Cardiac septum (tissue), 1 donor: ENCODE measurements at places on chromosomes 5 and 9. TPM values are rescaled to one million over a fixed set of nuclear protein-coding genes. Genes with fewer than 3 reads are reported as not detected.
A peak's percentile ranks its signal among the peaks of the same experiment; 100 is the strongest.

GRCh38 chr5:109876941-109877669 lies 187.4 kb downstream of the MAN2A1 start:
- DNase-seq, result no peak

The PLPP7 gene
- total RNA-seq, result 78.7 TPM

GRCh38 chr9:97571664-97572063 lies 61.5 kb downstream of the TSTD2 start:
- DNase-seq, result no peak

GRCh38 chr5:104186100-104186499 lies 623.5 kb upstream of the NUDT12 start:
- DNase-seq, result peak; percentile 80

GRCh38 chr9:4886698-4887097 lies 94.0 kb downstream of the RCL1 start:
- no peak for DNase-seq

The LPAR1 gene
- total RNA-seq, result 10.6 TPM

The MYMK gene
- total RNA-seq, result not detected

DNA sequence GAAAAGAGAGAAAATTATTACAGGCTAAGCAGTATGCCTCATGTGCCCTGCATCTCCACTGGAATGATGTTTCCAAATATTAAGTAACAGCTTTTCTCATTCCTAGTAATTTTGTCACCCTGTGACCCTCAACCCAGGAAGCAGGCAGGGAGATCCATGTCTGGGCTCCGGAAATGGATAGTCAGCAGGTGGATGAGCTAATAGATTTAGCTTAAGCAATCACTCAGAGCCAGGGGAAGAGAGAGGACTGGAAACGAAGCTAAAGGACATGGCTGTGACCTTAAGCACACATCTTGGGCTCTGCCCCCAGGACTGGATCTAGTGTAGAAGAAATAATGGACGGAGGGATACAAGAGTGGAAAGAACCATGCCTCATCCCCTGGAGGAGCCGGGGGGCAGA lies 89.5 kb downstream of the ARSB start:
- no peak for DNase-seq

The TMEM232 gene
- total RNA-seq, result 1.7 TPM

GRCh38 chr9:121350993-121351561 lies 19.0 kb downstream of the STOM start:
- peak; percentile 82 for DNase-seq

The EMB gene
- 7.8 TPM for total RNA-seq

GRCh38 chr5:57453728-57454127 lies 28.9 kb downstream of the ACTBL2 start:
- DNase-seq, result no peak

- DNase-seq, result no peak
These were observed 242.4 kb upstream of the ATP10B start for GRCh38 chr5:161094411-161094810.

DNA sequence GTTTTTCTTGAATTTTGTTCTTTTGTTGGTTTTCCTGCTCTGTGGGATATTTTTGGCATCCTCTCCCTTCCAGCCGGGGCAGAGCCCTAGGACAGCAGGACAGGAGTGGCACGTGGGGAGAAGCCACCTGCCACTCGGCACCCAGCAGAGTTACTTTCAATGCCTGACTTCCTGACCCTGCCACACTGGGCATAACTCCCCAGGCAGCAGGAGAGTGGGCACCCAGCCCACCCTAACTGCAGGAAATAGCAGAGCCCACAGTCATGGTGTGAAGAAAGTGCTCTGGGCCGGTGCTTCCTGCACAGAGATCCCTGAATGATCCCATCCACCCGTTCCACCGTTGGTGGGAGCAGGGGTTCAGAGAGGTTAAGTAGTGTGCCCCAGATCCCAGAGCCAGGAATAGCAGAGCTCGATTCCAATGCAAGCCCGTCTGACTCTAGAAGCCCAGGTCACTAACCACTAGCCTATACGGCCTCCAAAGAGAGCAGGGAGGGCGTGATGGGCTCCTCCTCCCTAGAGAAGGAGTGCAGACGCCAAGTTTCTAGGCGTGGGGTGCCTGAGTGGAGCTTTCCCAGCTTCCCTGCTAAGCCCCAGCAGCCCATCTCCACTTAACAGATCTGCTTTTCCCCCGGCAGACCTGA lies 8.1 kb upstream of the NUP214 start:
- peak; percentile 71 for DNase-seq

The LIFR gene
- 30.9 TPM for total RNA-seq

DNA sequence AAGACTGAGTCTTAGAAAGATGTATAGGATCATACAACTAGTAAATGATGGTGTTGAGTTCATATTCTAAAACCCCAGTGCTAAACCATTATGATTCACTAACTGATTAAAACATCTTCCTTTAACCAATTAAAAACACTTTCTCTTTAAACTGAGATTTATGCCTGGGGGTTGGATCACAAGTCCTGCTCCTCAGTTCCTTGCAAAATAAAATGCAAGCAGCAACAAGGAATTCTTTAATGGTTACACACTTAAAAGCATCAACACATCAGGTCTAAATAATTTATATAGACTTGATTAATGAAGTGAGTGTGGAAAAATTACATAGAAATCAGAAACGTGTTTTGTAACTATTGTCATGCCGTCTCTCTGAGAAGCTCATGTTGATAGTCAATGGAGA lies 189.2 kb downstream of the TARS1 start:
- DNase-seq, result no peak

DNA sequence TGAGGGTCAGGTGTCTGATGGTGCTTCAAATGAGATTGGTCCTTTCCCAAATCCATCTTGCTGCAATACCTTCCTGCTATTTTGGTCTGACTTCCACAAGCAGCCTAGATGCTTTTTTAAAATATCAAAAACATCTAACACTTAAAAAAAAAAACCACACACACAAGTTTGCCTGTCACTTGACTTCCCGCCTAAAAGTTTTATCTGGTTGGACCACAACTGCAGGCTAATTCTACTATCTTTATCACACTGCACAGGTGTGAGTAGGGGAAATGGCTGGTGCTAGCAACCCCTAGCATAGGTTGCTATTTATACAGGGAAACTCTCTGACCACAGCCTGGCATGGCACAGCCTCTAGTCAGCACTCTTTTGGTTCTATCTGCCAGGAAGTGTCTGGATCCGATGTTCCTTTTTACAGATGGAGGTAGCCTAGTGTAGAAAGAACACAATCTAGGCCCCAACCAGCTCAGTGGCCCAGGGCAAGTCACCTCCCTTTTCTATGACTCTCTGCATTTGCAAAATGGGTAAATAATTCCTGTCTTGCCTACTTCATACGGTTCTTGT lies at the start of gene HEMGN:
HEMGN (minus strand) TSS at position 92 of the 564 bp plus-strand sequence; CDS start at position 56, 36 bp downstream.
- DNase-seq, result no peak

- DNase-seq, result no peak
These were observed 760 bp downstream of the NPR3 start for GRCh38 chr5:32711681-32712480.

DNA sequence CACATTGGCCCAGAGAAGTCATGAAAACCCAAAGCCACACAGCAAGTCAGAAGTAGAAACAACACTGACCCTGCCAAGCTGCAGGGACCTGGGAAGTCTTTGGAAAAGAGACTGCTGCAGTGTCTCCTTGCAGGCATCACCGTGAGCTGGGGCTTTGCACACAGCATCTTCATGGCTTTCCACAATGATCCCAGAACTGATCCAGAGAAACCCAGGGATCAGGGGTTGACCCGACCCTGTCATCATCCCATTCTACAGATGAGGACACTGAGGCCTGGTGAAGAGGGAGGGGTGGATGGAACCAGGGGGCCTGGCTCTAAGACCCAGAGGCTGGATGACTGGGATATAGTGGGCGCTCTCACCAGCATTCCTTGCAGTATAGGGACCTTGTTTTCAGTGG lies 4.3 kb upstream of the FAM78A start:
- DNase-seq, result no peak

The SLC34A3 gene
- total RNA-seq, result not detected

DNA sequence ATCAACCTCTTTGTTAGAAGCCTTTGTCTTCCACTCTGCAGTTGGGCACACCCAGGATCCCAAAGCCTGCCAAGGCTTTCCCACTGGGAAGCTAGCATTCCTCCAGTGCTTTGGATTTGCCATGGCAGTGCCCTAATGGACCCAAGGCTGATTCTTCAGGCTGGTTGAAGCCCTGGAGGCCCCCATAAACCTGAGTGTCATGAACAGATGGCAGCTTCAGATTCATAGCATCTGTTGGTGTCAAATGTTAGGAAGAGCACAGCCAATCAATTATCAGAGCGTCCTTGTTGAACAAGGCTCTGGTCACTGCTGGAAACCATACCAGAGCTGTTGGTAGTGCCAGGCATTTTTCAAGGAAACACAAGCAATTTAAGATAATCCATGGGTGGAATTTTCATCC lies 241.1 kb upstream of the KLF4 start:
- DNase-seq, result no peak

DNA sequence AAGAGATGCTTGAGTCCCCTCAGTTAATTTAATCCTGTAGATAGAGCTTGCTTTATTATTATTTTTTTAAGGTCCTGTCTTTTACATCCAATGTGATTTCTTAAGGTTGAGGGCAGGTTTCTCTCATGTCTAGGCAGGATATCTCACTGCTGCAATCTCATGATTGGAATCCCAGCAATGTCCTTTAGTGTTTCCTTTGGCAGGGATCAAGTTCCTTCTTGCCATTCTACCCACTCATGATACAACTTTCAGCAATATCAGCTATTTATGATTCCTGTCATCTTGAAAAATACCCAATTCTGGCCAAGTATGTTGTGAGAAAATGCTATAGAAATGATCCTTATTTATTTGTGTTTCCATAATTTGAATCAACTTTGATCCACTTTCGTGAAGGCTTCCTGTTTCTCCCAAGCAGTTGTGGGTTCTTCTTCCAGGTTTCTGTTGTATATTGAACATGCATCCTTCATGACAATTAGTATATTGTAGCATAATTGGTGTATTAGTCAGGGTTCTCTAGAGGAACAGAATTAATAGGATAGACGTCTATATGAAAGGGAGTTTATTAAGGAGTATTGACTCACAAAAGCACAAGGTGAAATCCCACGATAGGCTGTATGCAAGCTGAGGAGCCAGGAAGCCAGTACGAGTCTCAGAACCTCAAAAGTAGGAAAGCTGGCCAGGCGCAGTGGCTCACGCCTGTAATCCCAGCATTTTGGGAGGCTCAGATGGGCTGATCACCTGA lies 18.4 kb upstream of the VPS13A start:
- no peak for DNase-seq

The PCDHGA12 gene
- total RNA-seq, result 10.3 TPM

GRCh38 chr5:93782978-93783377 lies 41.6 kb upstream of the POU5F2 start:
- no peak for DNase-seq

DNA sequence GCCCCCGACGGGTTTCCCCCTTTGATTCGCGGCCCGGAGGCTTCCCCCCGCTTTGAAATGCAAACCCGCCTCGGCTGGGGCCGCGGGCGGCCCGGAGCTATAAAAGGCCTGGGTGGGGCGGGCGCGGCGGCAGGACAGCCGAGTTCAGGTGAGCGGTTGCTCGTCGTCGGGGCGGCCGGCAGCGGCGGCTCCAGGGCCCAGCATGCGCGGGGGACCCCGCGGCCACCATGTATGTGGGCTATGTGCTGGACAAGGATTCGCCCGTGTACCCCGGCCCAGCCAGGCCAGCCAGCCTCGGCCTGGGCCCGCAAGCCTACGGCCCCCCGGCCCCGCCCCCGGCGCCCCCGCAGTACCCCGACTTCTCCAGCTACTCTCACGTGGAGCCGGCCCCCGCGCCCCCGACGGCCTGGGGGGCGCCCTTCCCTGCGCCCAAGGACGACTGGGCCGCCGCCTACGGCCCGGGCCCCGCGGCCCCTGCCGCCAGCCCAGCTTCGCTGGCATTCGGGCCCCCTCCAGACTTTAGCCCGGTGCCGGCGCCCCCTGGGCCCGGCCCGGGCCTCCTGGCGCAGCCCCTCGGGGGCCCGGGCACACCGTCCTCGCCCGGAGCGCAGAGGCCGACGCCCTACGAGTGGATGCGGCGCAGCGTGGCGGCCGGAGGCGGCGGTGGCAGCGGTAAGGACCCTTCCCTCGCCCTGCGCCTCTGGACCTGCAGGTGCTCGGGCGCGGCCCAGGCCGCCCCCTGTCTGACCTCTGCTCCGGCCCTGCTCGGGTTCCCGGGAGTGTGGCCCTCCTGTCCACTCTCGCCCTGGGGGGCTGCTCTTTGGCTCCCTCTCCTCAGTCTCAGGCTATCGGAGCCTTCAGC lies at the start of gene CDX1:
CDX1 (plus strand) TSS at position 129 of the 862 bp plus-strand sequence; CDS start at position 228, 99 bp downstream.
- no peak for DNase-seq

DNA sequence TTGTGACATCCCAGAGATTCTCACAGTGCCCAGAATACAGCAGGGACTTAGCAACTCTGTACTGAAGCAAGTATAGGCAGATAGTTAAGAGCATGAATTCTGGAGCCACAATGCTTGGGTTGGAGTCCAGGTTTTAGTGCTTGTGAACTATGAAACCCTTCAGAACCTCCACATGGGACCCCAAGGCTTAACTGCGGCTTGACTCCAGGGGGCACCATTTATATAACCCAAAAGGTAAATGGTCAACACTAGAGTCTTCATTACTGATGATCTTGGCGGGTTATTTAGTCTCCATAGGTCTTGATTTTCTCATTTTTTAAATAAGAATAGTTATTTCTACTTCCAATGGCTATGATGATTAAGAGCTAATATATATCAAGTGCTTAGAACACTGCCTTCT lies 390.3 kb downstream of the TAF11L14 start:
- no peak for DNase-seq

DNA sequence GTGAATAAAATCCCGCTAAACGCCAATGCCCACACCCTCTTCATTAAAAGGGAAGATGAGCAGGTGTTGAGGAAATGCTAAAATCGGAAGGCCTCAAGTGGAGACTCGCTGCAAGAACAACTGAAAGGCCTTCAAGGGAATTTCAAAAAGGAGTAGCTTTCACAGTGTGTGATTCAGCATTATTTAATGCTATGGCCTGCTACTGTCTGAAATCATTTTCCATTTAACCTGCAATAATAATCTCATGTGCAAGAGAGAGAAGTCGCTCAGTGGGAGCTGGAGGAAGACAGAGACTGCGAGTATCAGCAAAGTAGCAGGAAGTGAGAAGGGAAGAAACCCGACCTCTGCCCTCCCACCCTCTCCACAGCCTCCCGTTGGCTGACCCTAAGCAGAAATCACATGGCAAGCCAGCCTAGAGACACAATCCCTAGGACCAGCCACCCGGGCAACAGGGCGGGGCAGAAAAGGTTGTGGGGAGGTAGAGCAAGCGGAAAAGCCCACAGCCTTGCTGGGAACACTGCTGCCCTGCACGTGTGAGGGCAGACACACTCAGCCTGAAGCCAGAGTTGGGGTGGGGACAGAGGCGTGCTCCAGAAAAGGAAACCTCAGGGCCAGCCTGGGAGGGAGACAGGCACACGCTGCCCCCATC lies 39.9 kb upstream of the CTSL start:
- DNase-seq, result peak; percentile 71

- no peak for DNase-seq
These were observed 189.9 kb downstream of the BNC2 start for GRCh38 chr9:16680541-16680940.

DNA sequence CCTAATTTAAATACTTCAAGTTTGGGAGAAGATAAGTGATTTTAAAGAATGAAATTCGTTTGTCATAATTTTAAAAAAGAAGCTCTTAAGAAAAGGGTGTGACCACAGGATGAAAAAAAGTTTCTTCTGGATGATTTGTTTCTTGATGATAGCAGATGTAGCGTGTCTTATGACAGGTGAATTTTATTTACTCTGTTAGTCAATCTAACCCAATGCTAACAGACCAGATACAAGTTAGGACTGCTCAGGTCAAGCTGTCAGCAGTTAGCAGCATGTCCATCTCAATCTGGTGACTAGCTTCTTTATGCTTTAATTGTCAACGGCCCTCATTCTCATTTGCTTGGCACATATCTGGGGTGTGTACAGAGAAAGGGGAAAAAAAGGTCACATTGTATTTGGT lies 456.0 kb downstream of the BNC2 start:
- DNase-seq, result no peak

The ANKDD1B gene
- total RNA-seq, result 0.38 TPM
